ENCODE measurements at places on chromosomes 2 and 18.

DNA sequence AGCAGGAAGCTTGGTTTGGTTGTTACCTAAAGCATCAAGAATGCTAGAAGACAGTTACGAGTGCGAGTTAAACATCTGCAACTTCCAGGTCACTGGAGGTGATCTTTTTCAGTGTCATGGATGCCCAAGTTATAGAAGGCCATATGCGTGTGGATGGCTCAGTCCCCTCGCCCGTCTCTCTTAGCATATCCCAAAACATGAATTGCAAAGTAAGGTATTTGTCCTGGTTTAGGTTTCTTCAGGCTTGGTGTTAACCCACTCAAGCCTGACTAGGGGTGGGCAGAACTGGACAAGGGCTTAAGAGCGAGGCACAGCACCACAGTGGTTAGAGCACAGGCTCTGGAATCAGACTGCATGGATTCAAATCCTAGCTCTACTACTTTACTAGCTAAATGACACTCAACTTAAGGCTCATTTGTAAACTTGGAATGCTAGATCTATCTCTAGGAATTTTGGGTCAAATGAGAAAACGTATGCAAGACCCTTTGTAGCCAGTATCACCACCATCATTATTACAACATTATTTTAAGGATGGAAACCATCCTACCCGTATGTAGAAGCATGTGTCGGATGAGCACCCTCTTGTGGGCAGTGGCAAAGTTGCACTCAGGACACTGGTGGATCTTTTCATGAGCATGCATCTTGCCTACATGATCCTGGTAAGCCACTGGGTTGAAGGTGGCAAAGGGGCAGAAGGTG, 11.2 kb downstream of the ZNF142 start:
- peak; percentile 19 for DNase-seq

DNA sequence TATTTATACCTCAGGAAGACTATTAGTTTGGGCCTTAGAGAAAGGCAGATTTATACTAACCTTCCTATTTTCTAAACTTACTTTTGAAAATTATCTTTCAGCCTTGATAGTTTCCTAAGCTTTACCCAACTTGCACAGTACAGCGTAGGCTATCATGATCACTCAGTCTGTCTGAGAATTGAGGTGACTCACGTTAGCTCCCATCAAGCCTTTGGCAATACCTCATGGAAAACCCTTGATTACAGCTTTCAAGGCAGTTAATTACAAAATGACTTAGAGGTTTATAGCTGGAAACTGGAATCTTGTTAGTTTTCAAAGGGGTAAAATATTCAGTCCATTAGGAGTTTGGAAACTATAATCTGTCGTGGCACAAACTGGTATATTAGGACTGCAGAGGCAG, 26.4 kb upstream of the ARMC9 start:
- DNase-seq, result no peak

DNA sequence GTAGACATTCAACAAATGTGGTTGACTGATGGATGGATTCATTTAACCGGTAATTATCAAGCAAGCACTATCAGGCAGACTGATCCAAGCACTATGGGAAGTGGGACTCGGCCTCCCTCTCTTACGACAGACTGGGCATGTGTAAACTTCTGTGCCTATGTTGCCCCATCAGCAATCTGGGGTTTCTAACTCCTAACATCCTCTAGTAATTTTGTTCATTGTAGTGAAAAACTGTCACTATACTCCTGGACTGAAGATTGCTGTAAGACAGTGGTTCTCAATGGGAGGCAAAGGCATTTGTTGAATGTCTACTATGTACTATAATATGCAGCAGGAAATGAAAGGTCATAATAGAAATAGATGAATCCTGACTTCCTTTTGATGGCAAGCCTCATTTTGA, 51.2 kb upstream of the CREB1 start:
- DNase-seq, result no peak

DNA sequence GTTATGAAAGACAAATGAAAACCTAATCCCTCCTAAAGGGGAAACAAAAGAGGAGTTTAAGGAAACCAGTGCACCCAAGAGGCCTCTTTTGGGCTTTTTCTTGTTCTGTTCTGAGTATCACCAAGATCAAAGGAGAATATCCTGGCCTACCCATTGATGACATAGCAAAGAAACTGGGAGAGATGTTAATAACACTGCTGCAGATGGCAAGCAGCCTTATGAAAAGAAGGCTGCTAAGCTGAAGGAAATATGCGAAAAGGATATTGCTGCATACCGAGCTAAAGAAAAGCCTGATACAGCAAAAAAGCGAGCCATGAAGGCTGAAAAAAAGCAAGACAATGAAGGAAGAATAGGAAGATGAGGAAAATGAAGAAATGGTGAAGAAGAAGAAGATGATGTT, 23.6 kb upstream of the STAT4 start:
- DNase-seq, result no peak

DNA sequence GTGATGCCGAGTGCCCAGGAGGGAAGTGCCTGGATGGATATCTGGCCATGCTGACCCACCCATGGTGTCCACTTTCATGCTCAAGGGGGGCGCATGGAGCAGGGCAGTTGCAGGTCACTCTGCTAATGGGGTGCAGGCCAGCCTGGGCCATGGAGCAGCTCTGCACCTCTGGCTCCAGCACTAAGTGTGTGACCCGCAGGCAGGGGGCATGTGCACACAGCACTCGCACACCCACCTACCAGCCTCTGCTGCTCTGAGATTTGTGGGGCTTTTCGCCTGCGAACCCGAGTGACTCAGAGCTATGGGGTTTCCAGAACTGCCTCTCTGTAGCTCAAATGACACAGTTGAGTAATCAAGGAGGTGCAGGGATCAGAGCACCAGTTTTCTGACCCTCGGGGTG, 66.2 kb downstream of the CYP26B1 start:
- DNase-seq, result no peak

GRCh38 chr2:104416339-104417000, 437.4 kb upstream of the POU3F3 start:
- DNase-seq, result no peak

- DNase-seq, result no peak
These were observed 48.6 kb downstream of the BIN1 start for GRCh38 chr2:127058246-127058953.

DNA sequence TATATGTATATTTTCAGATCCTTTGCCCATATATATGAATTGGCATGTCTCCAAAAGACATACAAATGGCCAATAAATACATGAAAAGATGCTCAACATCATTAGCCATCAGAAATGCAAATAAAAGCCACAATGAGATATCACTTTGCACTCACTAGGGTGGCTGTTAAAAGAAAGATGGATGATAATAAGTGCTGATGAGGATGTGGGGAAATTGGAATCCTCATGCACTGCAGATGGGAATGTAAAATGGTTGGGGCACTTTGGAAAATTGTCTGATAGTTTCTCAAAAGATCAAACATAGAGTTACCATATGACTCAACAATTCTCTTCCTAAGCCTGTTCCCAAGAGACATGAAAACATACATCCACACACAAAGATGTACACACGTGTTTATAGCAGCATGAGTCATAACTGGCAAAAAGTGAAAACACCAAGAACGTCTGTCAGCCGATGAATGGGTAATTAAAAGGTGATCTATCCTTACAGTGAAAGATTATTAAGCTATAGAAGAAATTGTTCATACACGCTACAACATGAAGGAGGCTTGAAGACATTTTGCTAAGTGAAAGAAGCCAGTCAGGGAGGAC, 19.7 kb downstream of the NGEF start:
- no peak for DNase-seq

- DNase-seq, result no peak
These were observed 905.3 kb upstream of the VRK2 start for GRCh38 chr2:57141269-57141668.

- DNase-seq, result no peak
These were observed 7.4 kb upstream of the ACYP2 start for GRCh38 chr2:54107903-54108615.

- DNase-seq, result no peak
These were observed 27.3 kb downstream of the CACNB4 start for GRCh38 chr2:152071518-152071917.

GRCh38 chr2:127627740-127628571, 18.0 kb upstream of the GPR17 start:
- DNase-seq, result no peak

GRCh38 chr2:51490576-51491234, 458.8 kb upstream of the NRXN1 start:
- no peak for DNase-seq

DNA sequence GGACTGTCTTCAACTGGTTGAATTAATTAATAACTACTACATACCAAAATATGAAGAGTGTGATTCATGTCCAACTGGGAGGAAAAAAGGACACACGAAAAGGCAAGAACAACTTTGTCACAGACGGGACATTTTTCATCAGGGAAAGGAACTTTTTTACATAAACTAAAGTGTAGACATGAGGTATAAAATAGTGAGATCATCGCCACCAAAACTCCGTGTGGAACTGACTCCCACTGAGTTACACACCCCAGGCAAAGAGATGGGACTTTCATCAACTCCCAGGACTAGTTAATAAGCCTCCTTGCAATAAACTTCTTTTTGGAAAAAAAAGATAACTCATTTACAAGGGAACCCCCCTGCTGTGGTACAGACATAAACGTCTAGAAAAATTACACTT, 12.9 kb upstream of the NMI start:
- DNase-seq, result no peak

GRCh38 chr2:16565481-16565880, 100.2 kb downstream of the CYRIA start:
- no peak for DNase-seq

DNA sequence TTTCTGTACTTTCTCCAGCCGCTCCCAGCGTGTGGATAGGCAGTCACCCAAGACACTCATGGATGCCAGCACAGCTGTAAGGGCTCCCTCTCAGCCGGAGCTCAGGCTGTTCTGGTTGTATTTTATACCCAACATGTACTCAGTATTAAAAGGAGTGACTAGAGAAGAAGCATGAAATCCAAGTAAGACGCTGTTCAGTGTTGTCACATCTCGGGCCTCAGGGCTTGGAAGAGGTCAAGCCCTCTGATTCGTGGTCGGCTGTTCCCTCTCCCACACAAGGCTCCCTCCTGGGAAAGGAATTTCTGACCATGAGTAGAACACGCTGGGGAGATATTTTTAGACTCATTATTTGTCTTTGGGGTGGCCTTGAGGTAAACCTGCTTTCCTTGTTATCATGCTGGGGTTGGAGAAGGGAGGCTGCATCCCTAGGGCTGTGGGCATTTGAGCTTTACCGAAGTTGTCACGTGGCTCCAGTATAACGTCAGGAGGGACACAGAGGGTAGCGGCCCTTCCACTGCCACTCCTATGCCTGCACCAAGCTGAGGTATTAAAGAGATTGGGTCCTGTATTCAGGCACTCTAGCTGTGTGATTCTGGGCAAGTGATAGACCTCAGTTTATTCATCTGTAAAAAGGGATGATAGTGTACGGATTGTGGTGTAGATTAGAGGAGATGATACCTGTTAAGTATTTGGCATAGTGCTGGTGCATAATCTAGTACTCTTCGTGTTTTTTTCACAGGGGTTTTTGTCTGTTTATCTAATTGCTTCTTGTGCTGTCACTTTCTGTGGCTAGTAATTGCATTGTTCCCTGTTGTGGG, 34.1 kb downstream of the HK2 start:
- no peak for DNase-seq

DNA sequence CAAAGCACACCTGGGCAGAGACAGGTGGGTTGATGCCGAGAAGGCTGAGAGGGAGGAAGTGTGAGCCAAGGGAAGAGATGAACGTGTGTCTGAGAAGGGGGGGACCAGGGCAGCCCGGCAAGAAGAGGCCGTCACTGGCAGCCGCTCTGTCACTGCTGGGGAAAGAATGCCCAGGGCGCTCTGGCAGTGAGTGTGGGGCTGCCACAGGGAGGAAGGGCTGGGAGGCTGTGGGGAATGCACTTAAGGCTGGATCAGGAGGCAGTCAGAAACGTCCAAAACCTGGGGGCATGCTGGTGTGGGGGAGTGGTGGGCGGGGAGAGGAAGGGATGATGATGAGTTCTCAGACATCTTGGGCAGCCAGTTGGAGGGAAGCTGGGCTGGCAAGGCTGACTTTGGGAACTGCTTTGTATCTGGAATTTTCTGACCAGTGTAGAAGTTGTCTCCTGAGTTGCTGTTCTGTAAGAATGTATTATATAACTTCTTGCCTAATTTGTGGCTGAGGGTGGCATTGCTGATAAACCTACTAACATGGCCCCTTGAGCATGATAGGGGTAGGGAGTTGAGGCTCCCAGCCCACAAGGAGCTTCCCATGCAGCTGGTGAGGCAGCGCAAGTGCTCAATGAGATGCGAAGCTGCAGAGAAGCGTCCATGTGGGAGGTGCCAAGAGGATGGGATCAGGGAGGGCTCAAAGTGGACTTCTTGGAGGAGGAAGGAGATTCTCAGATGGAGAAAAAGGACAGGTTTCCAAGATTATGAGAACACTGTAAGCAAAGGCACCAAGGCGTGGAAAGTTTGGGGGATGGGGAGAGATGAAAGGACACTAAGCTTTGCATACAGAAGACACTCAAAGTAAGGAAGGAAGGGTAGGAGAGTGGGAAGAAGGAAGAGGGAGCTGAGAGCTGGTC, 185.1 kb upstream of the HAAO start:
- no peak for DNase-seq

DNA sequence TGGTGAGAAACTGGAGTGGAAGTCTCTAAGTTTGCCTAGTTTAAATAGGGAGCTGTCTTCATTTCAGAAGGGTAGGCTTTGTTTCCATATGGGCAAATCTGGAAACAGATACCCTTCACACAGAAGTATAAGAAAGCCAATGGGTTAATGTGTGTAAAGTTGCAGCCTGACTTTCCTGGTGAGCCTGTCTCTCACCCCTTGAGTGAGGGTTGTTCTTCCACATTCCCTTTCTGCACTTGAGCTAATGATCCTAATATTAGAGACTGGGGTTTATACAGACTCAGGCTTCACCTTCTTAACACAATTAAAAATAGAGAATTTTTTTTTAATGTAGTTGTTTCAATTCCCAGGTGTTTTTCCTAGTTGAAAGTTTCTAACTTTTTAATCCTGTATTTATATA, 108.6 kb upstream of the EML6 start:
- DNase-seq, result no peak

DNA sequence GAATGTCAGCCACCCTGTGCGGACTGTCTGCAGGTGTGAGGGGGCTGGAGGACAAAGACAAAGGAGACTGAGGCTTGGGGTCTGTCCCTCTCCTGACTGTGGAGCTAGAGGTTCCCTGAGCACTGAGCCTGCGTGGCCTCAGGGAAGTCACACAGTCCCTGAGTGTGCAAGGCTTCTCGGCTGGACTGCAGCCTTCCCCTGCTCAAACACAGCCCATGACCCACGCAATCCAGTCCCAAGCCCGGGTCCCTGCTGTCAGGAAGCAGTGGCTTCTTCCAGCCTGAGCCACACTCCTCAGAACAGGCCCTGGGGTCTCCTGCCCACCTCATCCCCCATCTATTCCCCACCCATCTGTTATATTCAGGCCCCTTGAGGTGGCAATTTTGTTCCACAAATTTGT, 2.7 kb downstream of the ASTL start:
- no peak for DNase-seq

- DNase-seq, result no peak
These were observed 240.9 kb downstream of the ICOS start for GRCh38 chr2:204177251-204177976.
